Stimulated activated CD4-positive, alpha-beta T cell treated with anti-CD3 and anti-CD28 coated beads, Interleukin-4, amount 100 ng/mL, for 4 hours (primary cell): ENCODE measurements at places on chromosomes 4 and X.

GRCh38 chrX:8849945-8850344, 48.8 kb upstream of the FAM9A start:
- no peak for DNase-seq

- DNase-seq, result peak; percentile 51
Observed at GRCh38 chrX:112840382-112841113, at the start of gene AMOT. AMOT (minus strand) TSS chrX:112840831; CDS start chrX:112823126, 17,705 bp downstream.

- DNase-seq, result no peak
Observed at GRCh38 chrX:40197071-40197470, 99.3 kb upstream of the BCOR start.

- DNase-seq, result no peak
Observed at GRCh38 chr4:74531963-74532794, 87.2 kb downstream of the AREG start.

DNA sequence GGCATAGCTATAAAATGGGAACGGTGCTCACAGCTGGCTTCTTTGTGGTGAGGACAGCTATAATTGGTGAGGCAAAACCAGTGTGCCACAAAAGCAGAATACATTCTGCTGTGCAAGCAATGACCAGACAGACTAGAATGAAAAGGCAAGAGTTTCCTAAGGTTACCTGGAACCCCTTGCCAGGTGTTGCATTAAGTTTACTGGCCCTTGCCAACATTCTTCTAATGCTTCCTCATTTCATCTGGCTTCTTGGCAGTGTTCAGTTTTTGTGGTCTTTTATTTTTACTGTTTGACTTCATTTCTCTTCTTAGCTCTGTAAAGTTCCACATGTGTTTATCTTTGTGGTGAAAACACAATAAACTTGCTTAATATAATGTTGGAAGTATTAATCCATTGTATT, 131.4 kb downstream of the PTTG2 start:
- no peak for DNase-seq

GRCh38 chr4:85555206-85555605, 80.3 kb downstream of the ARHGAP24 start:
- no peak for DNase-seq

GRCh38 chrX:136453771-136454170, 34.0 kb upstream of the BRS3 start:
- no peak for DNase-seq
